ENCODE measurements at places on chromosomes 5 and 9. TPM values are rescaled to one million over a fixed set of nuclear protein-coding genes. Genes with fewer than 3 reads are reported as not detected.
A peak's percentile ranks its signal among the peaks of the same experiment; 100 is the strongest.

RNF180 gene
- 7.0 TPM for total RNA-seq

IFNA21 gene
- total RNA-seq: not detected

DNA sequence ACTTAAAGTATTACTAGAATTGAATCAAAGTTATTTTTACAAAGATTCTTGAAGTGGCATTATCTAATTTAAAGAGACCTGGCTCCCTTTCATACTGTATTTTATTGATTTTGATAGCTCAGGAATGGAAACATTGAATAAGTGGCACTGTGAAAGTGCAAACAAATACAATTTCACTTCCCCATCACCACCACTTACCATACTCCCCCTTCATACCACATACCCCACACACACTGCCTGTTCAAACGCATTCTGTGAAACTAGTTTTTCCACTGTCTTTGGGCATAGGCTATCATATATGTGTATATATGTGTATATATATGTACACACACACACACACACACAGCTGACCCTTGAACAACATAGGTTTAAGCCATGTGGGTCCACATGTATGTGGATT is 62.1 kb upstream of the ATG10 start:
- H3K27ac ChIP-seq: no peak overlapping the region
- no peaks in the 10 kb centered on the region for H3K36me3 ChIP-seq
- no peak overlapping the region for H3K4me3 ChIP-seq
- DNase-seq: no peak
- H3K4me1 ChIP-seq: no peaks in the 10 kb centered on the region

- DNase-seq: no peak
- H3K36me3 ChIP-seq: no peaks in the 10 kb centered on the region
- H3K27ac ChIP-seq: no peak overlapping the region
Observed at GRCh38 chr5:119453040-119453373, 710 bp downstream of the HSD17B4 start.

DNA sequence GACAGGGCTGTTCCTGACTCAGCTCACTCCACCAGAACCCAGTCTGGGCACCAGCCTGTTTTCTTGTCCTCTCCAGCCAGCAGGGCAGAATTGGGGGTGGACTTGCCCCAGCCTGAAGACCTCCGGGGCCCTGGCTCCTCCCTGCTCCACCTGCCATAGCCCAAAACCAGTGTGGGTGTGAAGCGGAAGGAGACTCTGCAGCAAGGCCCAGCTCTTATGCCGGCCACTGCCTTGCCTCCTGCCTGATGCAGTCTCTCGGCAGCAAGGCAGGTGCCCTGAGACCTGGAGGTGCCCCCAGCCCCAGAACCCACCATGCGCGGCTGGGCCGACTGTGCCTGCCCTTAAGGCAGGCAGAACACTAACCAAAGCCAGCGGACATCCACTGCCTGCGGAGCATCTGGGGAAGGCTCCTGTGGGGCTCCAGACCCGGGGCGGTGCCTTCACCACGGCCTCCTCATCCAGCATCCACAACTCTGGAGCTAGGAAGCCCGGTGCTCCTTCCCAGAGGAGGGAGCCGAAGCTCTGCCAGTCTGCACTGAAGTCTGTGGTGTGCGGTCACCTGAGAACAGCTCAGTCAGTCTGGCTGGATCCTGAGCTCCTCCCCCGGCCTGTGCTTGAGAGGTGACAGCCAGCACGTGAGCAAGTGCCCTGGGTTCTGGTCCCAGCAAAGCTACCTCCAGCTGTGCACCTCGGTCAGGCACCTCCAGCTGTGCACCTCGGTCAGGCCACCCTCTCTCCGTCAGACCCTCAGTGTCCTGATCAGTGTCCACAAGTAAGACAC is 116.7 kb downstream of the ADAMTS2 start:
- H3K27ac ChIP-seq: no peak overlapping the region
- DNase-seq: peak; percentile 49
- H3K27me3 ChIP-seq: no peaks in the 10 kb centered on the region
- H3K36me3 ChIP-seq: no peaks in the 10 kb centered on the region
- H3K4me3 ChIP-seq: no peak overlapping the region
- peaks cover 13% of the 10 kb centered on the region for H3K4me1 ChIP-seq

DNA sequence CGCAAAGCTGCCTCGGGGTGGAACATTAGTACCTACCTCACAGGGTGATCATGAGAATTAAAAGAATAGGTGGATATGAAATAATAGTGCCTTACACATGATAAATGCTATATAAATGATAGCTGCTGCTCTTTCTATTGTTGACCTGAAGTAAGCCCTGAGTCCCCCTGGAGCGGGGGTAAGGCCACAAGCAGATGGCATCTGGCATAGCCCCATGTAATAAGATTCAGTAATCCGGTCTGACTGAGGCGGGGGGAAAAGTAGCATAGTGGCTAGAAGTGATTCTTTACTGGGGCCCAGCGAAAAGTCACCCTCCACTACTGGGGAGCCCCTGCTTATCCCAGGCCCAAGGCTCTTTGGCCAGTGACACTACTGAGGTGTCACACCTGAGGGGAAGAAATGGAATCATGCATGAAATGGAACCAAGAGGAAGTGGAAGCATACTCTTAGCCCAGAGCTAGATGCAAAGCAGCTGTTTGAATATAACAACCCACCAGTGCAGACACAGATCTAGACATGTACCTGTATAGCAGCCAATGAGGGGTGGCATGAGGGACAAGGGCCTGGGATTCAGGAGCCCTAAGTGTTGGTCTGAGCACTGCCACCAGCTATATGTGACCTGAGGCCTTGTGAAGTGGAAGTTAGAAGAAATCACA is 16.1 kb upstream of the FGFR4 start:
- no peaks in the 10 kb centered on the region for H3K27me3 ChIP-seq
- H3K4me1 ChIP-seq: no peaks in the 10 kb centered on the region
- no peaks in the 10 kb centered on the region for H3K36me3 ChIP-seq
- H3K27ac ChIP-seq: no peak overlapping the region

- no peak overlapping the region for H3K27ac ChIP-seq
- no peak overlapping the region for H3K4me3 ChIP-seq
- no peaks in the 10 kb centered on the region for H3K27me3 ChIP-seq
Observed at GRCh38 chr9:136615631-136616306, 46.9 kb upstream of the EGFL7 start.

- peaks cover 53% of the 10 kb centered on the region for H3K4me1 ChIP-seq
- H3K36me3 ChIP-seq: no peaks in the 10 kb centered on the region
- no peak for DNase-seq
- no peak overlapping the region for H3K4me3 ChIP-seq
Observed at GRCh38 chr5:171975877-171976667, 30.4 kb downstream of the FBXW11 start.

DNA sequence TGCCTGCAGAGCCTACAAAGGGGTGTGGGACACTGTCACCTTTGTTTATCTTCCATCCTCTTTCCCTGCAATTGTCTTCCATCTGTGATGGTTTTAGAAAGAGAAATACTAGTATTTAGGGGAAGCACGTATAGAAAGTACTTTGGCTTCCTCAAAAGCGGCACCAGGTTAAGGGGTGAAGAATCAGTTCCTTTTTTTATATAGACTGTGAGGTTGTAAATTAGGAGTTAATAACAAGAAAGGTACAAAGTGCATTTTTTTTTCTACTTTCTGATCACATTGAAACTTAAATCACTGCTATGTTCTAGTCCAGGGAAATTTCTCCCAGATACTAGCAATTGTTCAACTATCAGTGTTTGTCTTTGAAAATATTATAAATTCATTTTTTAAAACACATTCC is 219.3 kb downstream of the CEMIP2 start:
- H3K36me3 ChIP-seq: no peaks in the 10 kb centered on the region
- peaks cover 17% of the 10 kb centered on the region for H3K4me1 ChIP-seq
- H3K27ac ChIP-seq: no peak overlapping the region
- no peak overlapping the region for H3K4me3 ChIP-seq
- no peaks in the 10 kb centered on the region for H3K27me3 ChIP-seq

DNA sequence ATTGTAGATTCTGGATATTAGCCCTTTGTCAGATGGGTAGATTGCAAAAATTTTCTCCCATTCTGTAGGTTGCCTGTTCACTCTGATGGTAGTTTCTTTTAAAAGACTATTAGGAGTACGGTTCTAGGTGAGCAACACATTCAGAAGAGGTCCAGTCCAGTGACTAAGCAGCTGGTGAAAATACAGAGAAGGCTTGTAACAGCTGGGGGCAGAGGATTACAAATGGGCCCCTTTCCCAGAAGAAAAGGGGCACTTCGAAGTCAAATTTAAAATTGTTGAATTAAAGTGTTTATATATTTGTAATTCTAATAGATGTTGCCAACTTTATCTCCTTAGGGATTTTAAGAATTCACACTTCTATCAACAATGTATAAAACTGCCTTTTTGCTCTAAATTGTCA is 720.5 kb downstream of the TLE4 start:
- DNase-seq: no peak
- no peak overlapping the region for H3K4me3 ChIP-seq
- no peaks in the 10 kb centered on the region for H3K4me1 ChIP-seq
- H3K27ac ChIP-seq: no peak overlapping the region

DNA sequence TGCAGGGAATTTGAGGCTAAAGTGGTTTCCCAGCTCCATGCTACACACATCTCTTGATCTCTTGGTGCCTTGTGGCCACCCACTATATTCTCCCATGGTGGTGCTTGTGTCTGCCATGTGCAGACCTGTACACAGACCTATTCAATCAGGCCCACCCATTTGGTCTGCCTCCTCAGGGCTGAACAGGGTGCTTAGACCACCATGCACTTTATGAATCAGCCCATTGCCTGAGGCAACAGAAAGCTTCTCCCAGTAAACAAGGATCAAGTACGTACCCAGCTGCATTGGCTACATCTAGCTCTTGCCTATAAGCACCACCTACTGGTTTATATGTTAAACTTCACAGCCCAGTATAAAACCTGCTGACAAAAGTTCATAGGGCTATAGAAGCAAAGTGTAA is 664.3 kb upstream of the EDIL3 start:
- no peaks in the 10 kb centered on the region for H3K4me1 ChIP-seq
- peak; percentile 55 for DNase-seq
- no peak overlapping the region for H3K4me3 ChIP-seq
